Body of pancreas (tissue), 4 donors: ENCODE measurements at places on chromosomes 4 and X. TPM values are rescaled to one million over a fixed set of nuclear protein-coding genes. Genes with fewer than 3 reads are reported as not detected.

- no peak overlapping the region for H3K4me3 ChIP-seq
- no peak overlapping the region for H3K27ac ChIP-seq
- no peaks in the 10 kb centered on the region for H3K36me3 ChIP-seq
- DNase-seq, result no peak
- H3K4me1 ChIP-seq, result no peaks in the 10 kb centered on the region
Observed at GRCh38 chr4:73698217-73698616, 42.2 kb upstream of the CXCL8 start.

DNA sequence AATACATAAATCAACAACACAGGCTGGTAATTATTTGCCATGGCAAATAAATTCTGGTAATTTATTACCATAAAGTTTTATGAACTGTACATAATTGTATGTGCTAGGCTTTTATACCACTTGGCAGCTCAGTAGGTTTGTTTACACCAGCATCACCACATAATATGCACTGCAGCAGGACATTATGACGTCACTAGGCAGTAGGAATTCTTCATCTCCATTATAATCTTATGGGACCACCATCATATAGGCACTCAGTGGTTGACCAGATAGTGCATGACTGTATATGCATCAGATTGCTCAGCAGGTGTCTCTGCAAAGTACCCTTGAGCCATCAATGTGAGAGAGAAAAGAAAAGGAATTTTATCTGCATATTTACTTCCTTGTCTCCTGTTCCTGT, 295.4 kb downstream of the CFAP47 start:
- no peak for DNase-seq
- no peak overlapping the region for H3K27ac ChIP-seq
- H3K4me1 ChIP-seq, result no peaks in the 10 kb centered on the region
- no peaks in the 10 kb centered on the region for H3K36me3 ChIP-seq

- H3K27ac ChIP-seq, result no peak overlapping the region
- no peak for DNase-seq
- no peak overlapping the region for H3K4me3 ChIP-seq
- H3K27me3 ChIP-seq, result no peaks in the 10 kb centered on the region
Observed at GRCh38 chrX:97268182-97268680, 384.5 kb downstream of the RPA4 start.

DNA sequence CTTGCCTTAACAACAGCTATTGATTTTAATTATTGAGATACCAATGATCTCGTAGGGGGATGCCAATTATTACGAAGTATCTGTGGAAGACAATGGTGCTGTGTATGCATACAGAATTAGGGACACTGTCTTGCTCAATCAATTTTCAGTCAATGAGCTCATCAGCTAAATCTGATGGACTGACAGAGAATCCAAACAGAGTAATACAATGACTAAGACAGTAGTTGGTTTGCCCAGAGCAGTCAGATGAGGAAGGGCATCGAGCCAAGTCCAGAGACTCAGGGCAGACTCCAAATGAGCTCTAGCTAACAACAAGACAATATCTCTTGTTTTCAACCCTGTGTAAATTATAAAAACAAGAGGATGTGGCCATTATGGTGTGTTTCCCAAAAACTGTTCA, 14.7 kb upstream of the GSX2 start:
- H3K4me1 ChIP-seq, result no peaks in the 10 kb centered on the region
- H3K4me3 ChIP-seq, result no peak overlapping the region
- DNase-seq, result no peak
- H3K36me3 ChIP-seq, result no peaks in the 10 kb centered on the region

DNA sequence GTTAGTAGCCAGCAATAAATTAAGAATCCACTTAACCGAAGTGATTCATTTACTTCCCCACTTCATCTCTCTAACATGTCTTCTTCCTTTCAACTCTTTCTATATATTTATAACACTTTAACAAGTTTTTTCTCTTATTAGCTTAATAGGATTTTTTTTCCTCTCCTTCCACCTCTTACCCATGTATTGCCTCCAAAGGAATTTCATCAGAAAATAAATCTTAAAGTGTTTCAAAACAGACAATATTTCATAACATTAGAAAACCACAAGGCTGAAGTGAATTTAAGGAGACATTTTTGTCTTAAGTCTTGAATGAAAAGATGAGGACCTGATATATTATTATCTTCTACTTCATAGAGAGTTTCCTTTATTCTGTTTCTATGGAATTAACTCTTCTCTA, 101.5 kb downstream of the PDGFC start:
- no peak overlapping the region for H3K4me3 ChIP-seq
- DNase-seq, result no peak
- no peaks in the 10 kb centered on the region for H3K27me3 ChIP-seq
- H3K4me1 ChIP-seq, result peaks cover 5% of the 10 kb centered on the region
- no peak overlapping the region for H3K27ac ChIP-seq

DNA sequence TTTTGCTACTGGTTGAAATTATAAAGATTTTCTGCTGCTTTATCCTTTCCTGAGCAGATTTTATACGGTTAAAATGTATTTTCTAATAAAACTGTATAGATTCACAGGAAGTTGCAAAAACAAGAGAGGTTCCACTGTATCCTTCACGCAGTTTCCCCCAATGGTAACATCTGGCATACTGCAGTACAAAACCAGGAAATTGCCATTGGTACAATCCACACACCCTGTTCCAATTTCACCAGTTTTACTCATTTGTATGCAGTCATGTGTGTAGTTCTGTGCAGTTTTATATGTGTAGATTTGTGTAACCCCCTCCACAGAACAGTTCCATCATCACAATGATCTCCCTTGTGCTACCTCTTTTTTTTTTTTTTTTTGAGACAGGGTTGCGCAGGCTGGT, 20.0 kb downstream of the DDX3X start:
- no peaks in the 10 kb centered on the region for H3K4me1 ChIP-seq
- no peaks in the 10 kb centered on the region for H3K27me3 ChIP-seq
- H3K4me3 ChIP-seq, result no peak overlapping the region
- H3K36me3 ChIP-seq, result no peaks in the 10 kb centered on the region

- no peaks in the 10 kb centered on the region for H3K36me3 ChIP-seq
- no peaks in the 10 kb centered on the region for H3K27me3 ChIP-seq
- no peak overlapping the region for H3K4me3 ChIP-seq
- no peaks in the 10 kb centered on the region for H3K4me1 ChIP-seq
Observed at GRCh38 chr4:104436542-104436941, 58.2 kb downstream of the CXXC4 start.

The HPGD gene
- 0.33 TPM for total RNA-seq

The HMX1 gene
- not detected for total RNA-seq

DNA sequence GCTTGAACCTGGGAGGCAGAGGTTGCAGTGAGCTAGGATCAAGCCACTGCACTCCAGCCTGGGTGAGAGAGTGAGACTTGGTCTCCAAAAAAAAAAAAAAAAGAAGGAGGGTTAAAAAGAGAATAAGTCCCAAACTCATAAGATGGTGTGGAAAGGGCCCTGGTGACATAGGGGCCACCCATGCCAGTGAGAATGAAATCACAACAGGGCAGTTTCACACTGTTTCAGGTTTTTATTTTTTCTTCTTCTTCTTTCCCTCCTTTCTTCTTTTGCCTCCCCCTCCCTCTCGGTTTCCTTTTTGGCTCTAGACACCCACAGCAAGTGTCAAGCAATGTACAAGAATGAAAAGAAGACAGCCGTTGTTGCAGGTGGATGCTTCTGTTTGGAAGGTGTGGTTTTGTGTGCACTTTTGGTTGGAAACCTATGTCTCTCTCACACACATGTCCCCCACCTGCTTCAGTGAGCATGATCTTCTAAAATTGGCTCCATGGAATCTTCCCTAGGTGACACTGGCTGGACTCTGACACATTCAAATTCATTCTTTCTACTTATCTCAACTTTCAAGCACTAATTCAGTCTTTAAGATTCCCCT, 14.4 kb upstream of the TLR8 start:
- no peak for DNase-seq
- H3K36me3 ChIP-seq, result no peaks in the 10 kb centered on the region
- H3K27ac ChIP-seq, result no peak overlapping the region
- H3K4me1 ChIP-seq, result no peaks in the 10 kb centered on the region
- no peak overlapping the region for H3K4me3 ChIP-seq
- H3K27me3 ChIP-seq, result no peaks in the 10 kb centered on the region

DNA sequence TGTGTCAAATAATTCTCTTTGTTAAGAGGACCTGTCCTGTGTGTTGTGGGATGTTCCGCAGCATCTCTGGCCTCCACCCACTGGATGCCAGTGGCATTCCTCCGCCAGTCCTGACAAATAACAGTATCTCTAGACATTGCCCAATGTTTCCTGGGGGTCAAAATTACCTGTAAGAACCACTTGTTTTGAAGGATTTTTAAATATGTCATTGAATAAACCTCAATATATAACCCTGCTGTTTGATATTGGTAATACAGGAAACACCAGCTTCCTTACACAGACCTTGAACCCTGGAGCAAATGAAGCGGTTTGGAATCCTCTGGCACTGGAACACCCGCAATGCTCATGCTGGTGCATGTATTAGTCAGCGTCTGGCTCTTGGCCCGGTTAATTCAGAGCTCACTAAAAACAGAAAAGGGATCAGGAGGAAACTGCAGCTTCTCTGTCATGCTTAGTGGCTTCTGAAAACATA, 101.3 kb downstream of the TBL1X start:
- no peak overlapping the region for H3K4me3 ChIP-seq
- no peaks in the 10 kb centered on the region for H3K36me3 ChIP-seq
- no peak overlapping the region for H3K27ac ChIP-seq
- no peaks in the 10 kb centered on the region for H3K27me3 ChIP-seq

The EDA2R gene
- 2.9 TPM for total RNA-seq

The CXorf65 gene
- not detected for total RNA-seq

GRCh38 chrX:40462795-40463194, 118.0 kb upstream of the ATP6AP2 start:
- no peaks in the 10 kb centered on the region for H3K27me3 ChIP-seq
- H3K4me3 ChIP-seq, result no peak overlapping the region
- H3K4me1 ChIP-seq, result peaks cover 5% of the 10 kb centered on the region
- H3K27ac ChIP-seq, result no peak overlapping the region
- no peak for DNase-seq
- H3K36me3 ChIP-seq, result no peaks in the 10 kb centered on the region

DNA sequence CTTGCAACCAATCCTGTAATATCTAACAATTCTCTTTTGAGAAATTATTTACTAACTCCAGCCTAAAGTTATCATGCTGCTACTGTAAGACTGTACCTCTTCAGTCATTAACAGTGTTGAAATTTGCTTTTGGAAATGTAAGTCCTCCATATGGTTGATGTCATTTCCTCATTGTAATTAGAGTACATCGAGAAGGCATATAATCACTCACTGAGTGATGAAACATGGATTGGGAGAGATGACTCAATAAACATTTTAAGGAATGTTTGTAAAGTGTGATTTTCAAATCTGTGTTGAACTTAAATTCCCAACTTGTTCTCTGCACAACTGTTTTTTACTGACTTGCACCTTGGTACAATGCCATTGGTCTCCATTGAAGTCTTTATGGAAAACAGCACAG, 61.2 kb downstream of the HMGB2 start:
- peaks cover 9% of the 10 kb centered on the region for H3K4me1 ChIP-seq
- no peaks in the 10 kb centered on the region for H3K27me3 ChIP-seq
- DNase-seq, result no peak
- H3K36me3 ChIP-seq, result no peaks in the 10 kb centered on the region
